NCI-H1105 (cell line): ENCODE measurements at places on chromosomes 11 and 22.

- no peak for DNase-seq
Measured at GRCh38 chr11:78605296-78605695, 30.6 kb upstream of the NARS2 start.

GRCh38 chr11:16925561-16926065 lies 88.6 kb downstream of the PLEKHA7 start:
- peak; percentile 58 for DNase-seq

GRCh38 chr11:61959114-61959513 lies 8.3 kb downstream of the FTH1 start:
- no peak for DNase-seq

DNA sequence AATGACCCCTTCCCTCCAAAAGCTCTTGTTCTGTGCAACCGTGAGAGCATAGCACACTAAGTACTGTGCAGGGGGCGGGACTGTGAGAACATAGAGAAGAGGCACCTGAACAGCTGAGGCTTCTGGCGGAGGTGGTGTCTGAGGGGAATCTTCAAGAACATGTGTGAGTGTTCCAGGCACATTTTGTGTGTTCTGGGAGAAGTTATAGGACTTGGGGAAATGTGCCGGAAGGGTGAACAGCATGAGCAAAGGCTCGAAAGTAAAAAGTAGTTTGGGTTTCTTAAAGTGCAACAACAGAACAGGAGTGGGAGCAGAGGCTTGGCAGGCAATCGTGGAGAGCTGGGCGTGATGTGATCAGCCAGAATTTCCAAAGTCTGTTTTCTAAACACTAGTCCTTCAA lies 12.4 kb upstream of the SYN3 start:
- no peak for DNase-seq

- no peak for DNase-seq
Measured at GRCh38 chr22:38228873-38229740, 27.3 kb downstream of the MAFF start.

DNA sequence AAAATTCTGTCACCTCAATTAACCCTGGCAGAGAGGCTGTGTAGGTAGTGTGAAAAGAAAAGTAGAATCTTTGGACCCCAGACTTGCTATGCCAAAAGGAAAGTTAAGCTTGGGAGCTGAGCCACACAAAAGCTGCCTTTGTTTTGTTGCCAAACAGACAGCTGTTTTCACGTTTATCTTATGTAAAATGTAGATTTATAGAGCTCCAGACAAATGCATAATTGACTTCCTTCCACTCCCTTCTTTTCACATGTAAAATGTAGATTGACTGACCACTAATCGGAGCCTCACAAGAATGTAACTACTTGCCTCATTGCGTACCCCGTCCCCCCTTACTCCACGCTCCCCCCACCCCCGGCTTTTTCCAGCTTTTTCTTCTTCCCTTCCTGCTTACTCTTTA lies 2302.2 kb upstream of the RAG2 start:
- DNase-seq: no peak

GRCh38 chr11:69770540-69770939 lies 4.6 kb downstream of the FGF4 start:
- DNase-seq: no peak

- DNase-seq: no peak
Measured at GRCh38 chr22:26471522-26471921, 12.1 kb downstream of the HPS4 start.
